Common myeloid progenitor, CD34-positive (primary cell): ENCODE measurements at places on chromosomes 3 and 15.

DNA sequence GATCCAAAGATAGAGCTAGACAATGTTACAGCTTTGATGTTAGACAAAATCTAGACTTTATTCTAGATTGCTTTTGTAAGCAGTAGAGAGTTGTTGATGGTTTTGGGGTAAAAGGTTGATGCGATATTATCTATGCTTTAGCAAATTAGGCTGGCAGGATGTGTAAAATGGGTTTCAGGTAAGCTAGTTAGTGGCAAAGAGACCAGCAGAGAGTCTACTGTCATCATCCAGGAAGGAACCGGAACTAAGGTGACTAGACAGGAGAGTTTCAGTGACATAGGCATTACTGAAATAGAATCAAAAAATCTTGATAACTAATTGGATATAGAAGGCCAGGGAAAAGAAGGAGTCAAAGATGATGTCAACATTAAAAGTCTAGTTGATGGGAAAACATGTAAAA lies 11.1 kb downstream of the OR5K2 start:
- DNase-seq: no peak

GRCh38 chr3:66583424-66584040 lies 82.7 kb upstream of the LRIG1 start:
- DNase-seq: no peak

GRCh38 chr3:12750223-12750622 lies 8.8 kb downstream of the TMEM40 start:
- peak; percentile 40 for DNase-seq

GRCh38 chr15:62878070-62878469 lies 164.5 kb upstream of the TPM1 start:
- no peak for DNase-seq

GRCh38 chr3:123371426-123371825 lies 77.5 kb downstream of the ADCY5 start:
- DNase-seq: no peak

DNA sequence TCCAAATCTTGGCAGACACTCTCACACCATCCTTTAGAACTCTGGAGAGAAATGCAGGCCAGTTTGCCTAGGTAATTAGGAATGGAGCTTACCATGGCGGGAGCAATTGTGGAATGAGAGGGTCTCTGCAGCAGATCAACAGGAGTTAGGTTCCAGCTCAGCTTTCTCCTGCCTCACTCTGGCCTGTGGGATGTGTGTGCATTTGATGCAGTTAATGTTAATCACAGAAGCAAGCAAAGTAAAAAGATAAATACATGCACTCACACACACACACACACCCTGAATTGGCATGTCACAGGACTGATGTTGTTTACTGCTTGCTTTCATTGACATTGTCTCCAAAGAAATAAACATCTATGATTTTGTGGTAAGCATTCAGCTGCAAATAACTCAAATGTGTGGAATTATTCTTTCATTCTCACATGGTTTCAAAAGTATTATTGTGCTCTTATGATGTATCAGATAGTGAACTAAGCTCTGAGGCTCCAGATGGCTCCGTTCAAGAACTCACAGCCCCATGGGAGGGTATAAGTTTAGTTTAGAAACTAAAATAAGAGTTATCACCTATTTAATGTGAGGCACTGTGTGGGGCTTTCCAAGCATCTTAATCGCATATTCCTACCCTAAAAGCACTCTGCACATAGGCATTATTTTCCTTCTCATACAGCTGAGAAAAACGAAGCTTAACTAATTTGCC lies 31.3 kb upstream of the BFSP2 start:
- DNase-seq: no peak

GRCh38 chr3:46191730-46192129 lies 16.4 kb downstream of the CCR1 start:
- DNase-seq: no peak

DNA sequence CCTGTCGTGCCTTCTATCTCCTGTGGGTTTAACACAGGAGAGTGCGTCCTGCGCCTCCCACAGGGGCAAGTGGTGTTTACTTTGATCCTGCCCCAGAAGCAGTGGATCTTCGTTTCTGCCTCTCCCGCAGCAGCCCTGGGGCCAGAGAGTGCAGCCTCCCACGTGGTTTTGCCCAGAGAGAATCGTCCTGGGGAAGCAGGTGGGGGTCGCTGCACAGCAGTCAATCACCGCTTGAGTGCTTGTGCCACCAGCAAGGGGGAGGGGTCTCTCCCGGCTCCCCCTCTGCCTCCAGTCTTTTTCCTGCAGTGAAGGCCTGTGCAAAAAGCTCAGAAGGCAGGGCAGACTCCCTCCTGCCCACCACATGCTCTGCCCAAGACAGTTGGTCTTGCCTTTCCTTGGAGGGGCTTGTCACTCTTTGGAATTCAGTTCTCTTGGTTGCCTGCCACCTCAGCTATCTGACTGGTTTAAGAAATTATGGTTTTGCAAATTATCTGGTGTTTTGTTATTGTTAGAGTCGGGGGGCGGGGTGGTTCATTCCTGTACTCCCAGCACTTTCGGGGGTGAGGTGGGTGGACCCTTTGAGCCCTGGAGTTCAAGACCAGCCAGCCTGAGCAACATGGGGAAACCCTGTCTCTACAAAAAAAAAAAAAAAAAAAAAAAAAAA lies 26.9 kb downstream of the STOML1 start:
- no peak for DNase-seq

- no peak for DNase-seq
Measured at GRCh38 chr15:52018244-52018643, 775 bp upstream of the MAPK6 start.

DNA sequence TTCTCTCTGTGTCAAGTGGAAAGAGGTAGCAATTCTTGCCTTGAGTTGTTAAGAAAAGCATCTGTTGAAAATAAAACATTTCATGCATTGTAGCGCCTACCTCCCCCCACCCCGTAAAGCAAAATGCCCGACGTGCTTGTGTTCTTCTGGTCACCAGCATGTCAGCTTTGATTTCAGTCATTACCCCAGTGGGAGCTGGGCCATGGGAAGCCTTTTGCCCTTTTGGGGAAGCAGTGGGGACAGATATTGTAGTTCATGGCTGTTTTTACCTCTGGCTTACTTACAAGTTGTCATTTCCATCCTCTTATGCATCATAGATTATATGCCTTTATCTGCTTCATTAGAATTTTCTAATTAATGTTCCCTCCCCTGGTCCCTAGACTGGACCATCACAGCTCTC lies 328.7 kb downstream of the RYR3 start:
- peak; percentile 4 for DNase-seq

- peak; percentile 51 for DNase-seq
Measured at GRCh38 chr3:25783661-25784512, 644 bp upstream of the NGLY1 start.

DNA sequence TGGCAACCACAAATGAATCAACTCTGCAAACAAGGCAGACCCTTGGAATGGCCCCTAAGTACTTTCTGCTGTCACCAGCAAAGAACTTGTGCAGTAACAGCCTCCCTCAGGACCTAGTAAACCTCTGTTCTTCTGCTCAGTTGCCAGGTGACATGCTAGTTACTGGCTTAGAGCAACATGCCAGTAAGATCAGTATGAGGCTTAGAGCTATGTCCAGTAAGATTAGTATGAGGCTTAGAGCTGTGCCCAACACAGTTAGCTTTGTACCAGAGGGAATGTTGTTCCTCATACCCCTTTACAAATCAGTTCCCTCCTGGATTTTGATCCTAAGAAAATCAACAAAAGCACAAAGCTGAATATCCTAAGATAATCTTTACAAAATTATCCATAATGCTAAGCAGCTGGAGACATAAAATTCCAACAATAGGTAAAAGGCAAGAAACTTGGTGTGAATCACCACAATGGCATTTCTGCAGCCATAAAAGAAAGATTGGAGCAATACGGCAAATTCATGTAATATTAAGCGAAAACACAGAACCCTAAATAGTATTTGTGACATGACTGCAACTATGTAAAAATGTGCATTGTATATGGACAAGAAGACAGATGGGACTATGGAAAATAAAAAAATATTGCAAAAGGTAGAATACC lies 107.3 kb upstream of the LPP start:
- DNase-seq: no peak

DNA sequence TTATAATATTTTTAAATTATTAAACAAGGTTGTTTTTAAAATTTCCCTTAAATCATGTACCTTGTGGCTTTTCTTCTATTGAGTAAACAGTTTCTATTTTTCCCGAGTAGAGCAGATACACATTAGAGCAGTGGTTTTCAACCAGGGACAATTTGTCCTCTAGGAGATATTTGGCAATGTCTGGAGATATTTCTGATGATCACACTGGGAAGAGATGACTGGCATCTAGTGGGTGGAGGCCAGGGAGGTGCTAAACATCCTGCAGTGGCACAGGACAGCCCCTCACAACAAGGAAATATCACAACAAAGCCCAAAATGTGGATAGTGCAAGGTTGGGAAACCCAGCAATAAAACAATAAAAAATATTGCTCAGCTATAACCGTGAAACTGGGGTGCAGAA lies 113.0 kb upstream of the PTPRG start:
- DNase-seq: no peak

- DNase-seq: no peak
Measured at GRCh38 chr3:32495609-32496008, 7.0 kb downstream of the CMTM6 start.

- DNase-seq: no peak
Measured at GRCh38 chr15:62867844-62868243, 174.7 kb upstream of the TPM1 start.

GRCh38 chr3:33602829-33603228 lies 115.2 kb downstream of the CLASP2 start:
- no peak for DNase-seq

- no peak for DNase-seq
Measured at GRCh38 chr3:151548195-151548594, 87.3 kb upstream of the IGSF10 start.

DNA sequence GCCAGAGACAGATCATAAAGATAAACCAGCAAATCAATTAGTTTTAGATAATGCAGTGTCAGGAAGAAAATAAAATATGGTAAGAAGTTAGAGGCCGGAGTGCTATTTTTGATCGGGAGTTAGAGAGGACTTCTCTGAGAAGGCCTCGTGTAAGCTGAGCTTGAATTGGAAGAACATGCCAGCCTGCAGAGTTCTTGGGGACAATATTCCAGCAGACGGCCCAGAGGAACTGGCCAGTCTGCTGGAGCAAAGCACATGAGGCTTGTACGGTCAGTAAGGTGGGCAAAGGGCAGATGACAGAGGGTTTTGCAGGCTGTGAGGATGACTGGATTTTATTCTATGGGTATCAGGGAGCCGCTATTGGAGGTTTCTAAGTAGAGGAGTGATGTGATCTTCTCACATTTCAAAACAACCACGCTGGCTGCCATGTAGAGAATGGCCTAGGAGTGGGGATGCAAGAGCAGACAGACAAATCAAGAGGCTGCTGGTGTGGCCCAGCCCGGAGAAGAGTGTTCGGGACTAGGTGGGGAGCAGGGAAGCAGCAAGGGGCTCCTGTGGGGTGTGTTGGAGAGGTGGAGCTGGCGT lies 84.0 kb downstream of the HES1 start:
- no peak for DNase-seq
